ENCODE measurements at places on chromosomes 2 and 18.

GRCh38 chr18:31683106-31683505 lies 1.3 kb downstream of the B4GALT6 start:
- DNase-seq, result no peak

DNA sequence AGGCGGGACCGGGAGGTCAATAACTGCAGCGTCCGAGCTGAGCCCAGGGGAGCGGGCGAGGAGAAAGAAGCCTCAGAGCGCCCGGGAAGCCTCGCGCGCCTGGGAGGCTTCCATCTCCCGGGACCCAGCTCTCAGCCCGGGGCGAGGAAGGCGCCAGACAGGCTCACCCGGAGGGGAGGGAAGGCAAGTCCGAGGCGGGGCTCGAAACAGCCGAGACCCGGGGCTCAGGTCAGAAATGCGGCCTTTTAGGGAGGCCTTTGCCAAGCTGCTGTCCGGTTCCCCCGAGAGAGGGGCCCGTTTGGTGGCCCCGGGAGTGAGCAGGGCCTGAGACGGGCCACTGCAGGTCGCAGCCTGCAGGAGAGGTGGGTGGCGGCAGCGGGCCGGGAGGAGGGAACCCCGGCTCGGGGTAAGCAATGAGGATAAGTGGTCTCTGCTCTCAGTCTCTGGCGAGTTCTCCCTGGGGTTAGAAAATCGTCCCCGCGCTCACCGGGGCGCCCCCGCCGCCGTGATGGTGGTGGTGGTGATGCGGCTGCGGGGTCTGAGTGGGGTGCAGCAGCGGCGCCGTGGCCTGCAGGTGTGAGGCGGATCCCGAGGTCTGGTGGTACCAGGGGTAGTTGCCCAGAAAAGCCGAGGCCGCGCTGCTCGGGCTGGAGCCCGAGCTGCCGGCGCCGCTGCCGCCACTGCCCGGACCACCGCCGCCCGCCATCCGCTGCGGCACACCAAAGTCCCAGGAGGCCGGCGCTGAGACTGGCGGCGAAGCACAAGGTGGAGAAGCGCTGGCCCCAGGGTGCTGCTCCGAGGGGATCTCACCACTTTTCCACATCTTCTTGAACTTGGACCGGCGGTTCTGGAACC lies 2.4 kb downstream of the DLX2 start:
- no peak for DNase-seq

- DNase-seq, result no peak
These were observed 26.5 kb downstream of the ST6GAL2 start for GRCh38 chr2:106859498-106859897.

- DNase-seq, result peak; percentile 30
These were observed 105.0 kb upstream of the ALK start for GRCh38 chr2:30026091-30027055.

- DNase-seq, result no peak
These were observed 615.0 kb upstream of the DDX18 start for GRCh38 chr2:117199511-117199910.

- no peak for DNase-seq
These were observed 226.9 kb downstream of the CYRIA start for GRCh38 chr2:16438613-16439321.

DNA sequence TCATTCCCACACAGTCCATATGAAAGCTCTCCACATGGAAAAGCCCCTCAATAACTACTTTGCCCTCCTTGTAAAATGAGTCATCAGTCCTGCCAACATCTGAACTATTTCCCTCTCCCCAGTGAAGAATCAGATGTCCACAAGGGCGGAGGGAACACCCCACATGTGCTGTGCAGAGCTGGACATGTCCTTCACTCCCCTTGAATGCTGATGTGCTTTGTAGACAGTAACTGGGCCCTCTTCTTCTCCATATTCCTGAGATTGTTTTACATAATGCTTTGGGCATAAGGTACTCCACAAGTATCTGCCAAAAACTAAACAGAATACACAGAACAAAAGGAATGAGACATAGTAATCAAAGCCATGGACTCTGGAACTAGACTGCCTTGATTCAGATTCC lies 879.4 kb downstream of the BCL11A start:
- no peak for DNase-seq

DNA sequence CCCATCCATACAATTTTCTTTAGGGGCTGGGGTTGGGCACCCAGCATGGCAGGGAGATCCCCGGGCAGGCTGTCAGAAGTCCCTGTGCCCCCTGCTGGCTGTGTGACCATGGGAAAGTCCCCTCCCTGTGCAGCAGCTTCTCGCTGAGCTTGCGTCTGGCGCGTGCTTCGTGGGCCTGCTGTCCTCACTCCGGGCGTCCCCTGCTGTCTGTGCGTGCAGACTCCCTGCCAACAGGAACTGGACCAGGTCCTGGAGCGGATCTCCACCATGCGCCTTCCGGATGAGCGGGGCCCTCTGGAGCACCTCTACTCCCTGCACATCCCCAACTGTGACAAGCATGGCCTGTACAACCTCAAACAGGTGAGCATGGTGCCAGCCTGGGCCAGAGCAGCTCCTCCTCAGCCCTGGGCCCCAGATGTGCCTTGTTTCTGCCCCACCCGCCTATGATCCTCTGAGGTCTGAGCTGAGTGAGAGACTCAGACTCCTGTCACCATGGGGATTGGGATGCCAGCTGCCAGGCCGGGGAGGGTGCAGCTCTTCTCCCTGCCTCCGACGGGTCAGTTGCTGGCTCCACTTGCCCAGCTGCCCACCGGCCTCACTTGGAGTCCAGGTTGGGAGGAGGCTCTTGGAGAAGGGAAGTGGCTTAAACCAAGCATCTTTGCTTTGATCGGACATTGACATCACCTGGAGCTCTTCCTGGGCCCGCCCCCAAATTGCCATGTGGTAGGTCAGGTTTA lies 28.6 kb downstream of the IGFBP2 start:
- DNase-seq, result peak; percentile 13

- no peak for DNase-seq
These were observed 329.3 kb downstream of the INSIG2 start for GRCh38 chr2:118417406-118418120.

- DNase-seq, result no peak
These were observed 132.9 kb upstream of the HDAC4 start for GRCh38 chr2:239533569-239534316.

DNA sequence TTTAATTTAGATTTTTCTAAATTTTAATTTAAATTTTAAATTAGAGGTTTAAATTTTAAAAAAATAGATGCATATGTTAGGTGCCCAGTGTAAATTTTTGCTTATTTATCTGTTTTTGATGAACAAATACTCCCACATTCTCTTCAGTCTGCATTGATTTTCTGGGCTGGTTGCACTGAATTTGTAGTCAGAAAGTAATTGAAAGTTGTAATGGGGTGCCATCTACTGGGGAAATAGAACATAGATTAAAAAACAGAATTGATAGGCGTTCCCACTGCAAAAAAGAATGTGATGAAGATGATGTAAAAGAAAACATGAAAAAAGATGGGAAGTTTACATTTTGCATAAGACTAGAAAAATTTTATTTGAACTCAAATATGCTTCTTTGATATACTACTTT lies 51.7 kb upstream of the CCDC85A start:
- DNase-seq, result peak; percentile 41

DNA sequence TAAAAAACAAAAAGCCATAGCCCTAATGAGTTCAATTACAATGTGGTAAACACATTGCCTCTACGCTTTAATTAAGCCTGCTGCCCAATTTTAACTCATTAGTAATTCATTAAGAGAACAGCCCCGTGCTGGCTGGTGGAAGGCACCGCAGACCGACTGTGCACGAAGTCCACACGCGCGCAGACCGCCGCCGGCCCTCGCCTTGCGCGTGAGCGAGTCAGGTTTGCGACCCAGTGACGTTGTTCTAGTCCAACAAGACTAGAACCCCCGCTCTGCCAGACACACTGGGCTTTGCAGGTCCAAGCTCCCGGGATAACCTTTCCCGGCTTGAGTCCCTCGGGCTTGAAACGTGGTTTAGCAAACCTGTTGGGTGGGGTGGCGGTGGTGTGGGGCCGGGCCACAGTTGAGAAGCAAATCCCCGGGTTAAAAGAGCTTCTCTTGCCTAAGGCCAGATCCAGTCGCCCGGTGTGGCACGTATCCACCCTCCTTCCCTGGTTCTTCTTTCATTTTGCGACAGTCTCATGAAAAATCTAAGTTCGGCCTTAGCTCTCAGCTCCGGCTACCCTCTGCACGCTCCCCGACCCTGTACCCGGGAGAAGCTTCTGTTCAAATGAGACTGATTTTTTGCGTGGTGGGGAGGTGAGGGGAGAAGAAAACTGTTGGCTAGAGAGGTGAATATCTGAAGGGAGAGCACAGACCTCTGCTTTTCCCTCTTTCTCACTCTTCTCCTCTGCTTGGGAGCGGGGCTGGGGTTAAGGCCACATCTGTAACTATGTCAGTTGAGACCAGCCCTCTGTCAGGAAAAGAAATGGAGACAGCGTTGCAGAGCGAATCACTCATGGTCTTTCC lies 11.1 kb upstream of the SKOR2 start:
- no peak for DNase-seq

GRCh38 chr18:35374708-35375107 lies 2.4 kb downstream of the ZNF396 start:
- DNase-seq, result no peak

GRCh38 chr2:108145557-108146326 lies 94.0 kb upstream of the SULT1C3 start:
- no peak for DNase-seq

- DNase-seq, result no peak
These were observed 78.0 kb upstream of the RPL31 start for GRCh38 chr2:100924122-100924519.

- no peak for DNase-seq
These were observed 650.1 kb downstream of the SLC4A3 start for GRCh38 chr2:220277445-220277975.

DNA sequence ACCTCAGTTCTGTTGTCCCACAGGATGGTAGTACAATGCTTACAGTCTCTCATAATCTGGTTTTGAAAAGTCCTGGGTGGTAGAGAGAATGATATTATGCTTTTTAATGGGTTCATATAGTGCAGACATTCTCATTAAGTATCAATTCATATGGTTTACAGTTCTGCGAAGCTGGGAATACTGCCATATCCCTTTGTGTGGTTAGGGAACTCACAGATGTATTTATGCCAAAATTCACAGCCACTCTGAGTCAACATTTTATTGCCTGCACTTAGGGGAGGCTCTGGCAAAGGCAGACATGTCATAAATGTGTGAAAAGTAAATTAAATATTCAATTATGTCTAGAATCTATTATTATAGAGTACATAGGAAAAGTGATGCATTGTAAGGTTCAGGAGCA lies 808.2 kb downstream of the SUCLG1 start:
- no peak for DNase-seq

- no peak for DNase-seq
These were observed 127.6 kb downstream of the PMAIP1 start for GRCh38 chr18:60027397-60027796.

- no peak for DNase-seq
These were observed 83.8 kb downstream of the NPAS2 start for GRCh38 chr2:100903534-100904258.

GRCh38 chr2:73994178-73994831 lies 9.6 kb downstream of the TET3 start:
- DNase-seq, result peak; percentile 75

GRCh38 chr2:38290332-38290731 lies 86.7 kb downstream of the ATL2 start:
- DNase-seq, result no peak

GRCh38 chr2:61135510-61135909 lies 26.5 kb upstream of the C2orf74 start:
- peak; percentile 64 for DNase-seq

DNA sequence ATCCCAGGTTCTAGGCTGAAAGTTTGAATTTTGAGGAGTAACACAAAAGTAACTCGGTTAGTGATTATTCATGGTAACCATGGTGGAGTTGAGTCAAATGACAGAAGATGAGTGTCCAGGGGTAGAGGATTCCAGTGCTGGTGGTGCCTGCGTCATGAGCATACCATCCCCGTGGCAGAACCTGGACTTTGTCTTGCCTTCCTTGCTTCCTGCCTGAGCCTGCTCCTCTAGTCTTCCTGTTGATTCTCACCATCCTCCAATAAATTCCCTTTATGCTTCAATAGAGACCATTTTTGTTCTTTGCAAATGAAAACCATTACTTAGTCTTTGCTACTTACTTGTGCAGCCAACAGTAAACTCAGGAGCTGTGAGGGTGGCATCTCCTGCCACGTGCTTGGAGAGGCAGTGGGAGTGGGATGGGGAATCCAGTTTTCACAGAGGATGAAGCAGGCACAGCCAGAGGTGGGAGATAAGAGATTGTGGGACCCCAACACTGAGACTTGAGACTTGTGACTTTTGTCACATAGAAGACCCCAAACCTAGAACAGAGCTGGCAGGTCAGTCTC lies 4.1 kb upstream of the YES1 start:
- no peak for DNase-seq

DNA sequence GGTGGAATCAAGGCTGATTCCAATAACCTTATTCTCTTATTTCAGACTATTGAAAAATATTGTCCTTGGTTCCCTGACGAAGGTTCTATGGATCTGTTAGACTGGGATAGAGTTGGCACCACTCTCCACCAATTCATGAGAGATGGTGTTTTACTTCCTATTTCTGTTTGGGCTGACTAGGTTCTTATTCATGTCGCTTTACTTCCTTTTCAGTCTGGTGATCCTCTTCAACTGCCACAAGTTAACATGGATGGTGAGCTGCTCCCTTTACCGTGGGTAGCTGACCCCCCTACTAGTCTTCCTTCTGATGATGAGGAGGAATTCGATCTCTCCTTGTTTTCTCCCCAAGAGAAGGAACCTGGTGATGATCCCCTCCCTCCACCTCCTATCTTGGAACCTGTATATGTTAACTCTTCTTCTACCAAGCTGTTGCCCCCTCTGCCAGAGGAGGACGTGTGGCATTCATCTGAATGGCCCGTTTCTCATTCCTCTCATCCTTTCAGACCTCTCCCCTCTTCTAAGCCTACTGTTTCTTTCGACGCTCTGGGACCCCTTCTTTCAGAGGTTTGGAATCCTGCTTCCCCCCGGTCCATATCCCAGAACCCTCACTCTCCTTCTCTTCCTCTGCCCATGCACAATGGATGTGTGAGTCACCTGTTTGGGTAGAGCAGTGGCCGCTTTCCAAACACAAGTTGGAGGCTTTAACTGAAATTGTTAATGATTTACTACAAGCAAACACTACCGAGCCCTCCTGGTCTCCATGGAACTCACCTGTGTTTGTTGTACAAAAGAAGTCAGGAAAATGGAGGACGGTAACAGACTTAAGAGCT lies 13.5 kb upstream of the CNOT11 start:
- peak; percentile 69 for DNase-seq

DNA sequence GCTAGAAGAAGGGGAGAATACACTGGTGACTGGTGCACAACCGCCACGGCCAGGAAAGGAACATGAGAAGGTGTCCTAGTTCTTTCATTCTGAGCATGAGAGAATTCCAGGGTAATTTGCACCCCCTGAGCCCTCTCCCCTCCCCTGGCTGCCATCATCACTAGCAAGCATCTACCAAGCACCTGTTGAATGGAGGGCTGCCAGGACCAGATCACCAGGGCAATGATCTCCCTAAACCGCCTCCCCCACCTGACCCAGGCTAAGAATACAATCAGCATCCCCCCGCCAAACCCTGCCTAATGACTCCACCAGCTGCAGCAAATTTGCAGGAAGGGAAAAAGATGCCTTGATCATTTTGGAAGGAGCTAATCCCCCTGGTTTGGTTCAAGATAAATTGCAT lies 100.2 kb downstream of the STPG4 start:
- DNase-seq, result no peak
